ENCODE measurements at places on chromosomes 2 and 18. TPM values are rescaled to one million over a fixed set of nuclear protein-coding genes. Genes with fewer than 3 reads are reported as not detected.

SAP130 gene
- total RNA-seq: 23.8 TPM

GRCh38 chr2:15714609-15715008 is 122.9 kb downstream of the DDX1 start:
- DNase-seq: no peak

- no peak for DNase-seq
Observed at GRCh38 chr2:33512112-33512511, 35.7 kb downstream of the RASGRP3 start.

SLC5A7 gene
- not detected for total RNA-seq

Measured in aorta (tissue), 5 donors.